ENCODE measurements at places on chromosomes 1 and 21.

GRCh38 chr21:15005391-15005790, 59.4 kb downstream of the NRIP1 start:
- no peak for DNase-seq

DNA sequence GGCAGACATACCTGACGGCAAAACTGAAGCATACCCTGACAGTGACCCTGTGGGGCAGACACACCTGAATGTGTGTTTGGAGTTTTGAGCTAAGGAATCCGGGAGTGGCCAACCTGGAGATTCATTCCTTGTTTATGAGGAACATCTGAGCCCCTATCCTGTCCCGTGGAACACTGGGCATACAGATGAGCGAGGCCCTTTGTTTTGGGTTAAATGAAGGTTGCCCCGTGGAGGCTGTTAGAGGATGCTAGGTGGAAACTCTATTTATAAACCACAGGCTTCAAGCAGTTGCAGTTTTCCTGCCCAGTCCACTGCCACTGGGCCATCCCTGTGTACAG, 18.1 kb downstream of the GALNT2 start:
- DNase-seq, result no peak

GRCh38 chr1:171206204-171206977, 21.3 kb downstream of the FMO2 start:
- no peak for DNase-seq

- DNase-seq, result no peak
Measured at GRCh38 chr1:27531959-27532685, 42.2 kb upstream of the WASF2 start.

- no peak for DNase-seq
Measured at GRCh38 chr1:63878932-63879331, 105.1 kb downstream of the ROR1 start.

- DNase-seq, result no peak
Measured at GRCh38 chr1:156006666-156007376, 13.9 kb downstream of the SSR2 start.

- DNase-seq, result no peak
Measured at GRCh38 chr1:94876362-94876761, 50.5 kb downstream of the CNN3 start.

DNA sequence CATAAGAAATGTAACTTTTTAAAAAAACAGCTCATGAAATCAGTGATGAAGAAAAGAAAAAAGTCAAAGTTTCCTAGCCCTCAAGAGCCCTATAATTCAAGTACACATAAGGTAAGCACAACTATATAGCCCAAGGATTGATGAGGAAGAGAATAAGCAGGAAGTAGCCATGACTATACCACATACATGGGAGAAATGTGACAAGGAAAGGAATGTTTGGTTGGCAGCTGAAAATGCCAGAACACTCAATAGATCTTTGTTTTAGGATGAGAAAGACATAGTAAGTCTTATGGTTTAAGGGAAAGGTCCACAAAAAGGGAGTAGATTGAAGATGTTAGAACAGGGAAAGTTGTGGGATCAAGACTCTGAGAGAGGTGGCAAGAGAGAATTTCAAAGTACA, 5.7 kb downstream of the DOCK7 start:
- no peak for DNase-seq

DNA sequence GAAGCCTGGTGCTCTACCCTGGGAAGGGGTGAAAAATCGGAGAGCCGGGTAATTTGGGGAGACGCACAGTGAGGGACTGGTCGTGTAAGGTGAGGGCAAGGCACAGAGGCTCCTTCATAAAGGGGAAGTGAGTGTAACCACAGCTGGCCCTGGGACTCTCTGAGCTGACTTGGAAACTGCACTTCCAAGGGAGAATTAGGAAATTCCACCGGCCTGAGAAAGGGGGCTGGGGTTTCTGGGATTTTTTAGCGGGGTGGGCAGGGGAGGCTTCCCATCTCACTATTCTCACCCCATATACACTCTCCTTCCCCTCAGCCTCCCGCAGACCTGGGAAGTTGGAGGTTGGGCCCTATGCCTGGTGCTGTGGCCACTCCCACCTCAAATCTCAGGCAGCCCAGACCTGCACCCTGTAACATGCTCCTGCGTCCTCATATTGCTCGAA, 88.3 kb upstream of the IPO9 start:
- DNase-seq, result no peak

DNA sequence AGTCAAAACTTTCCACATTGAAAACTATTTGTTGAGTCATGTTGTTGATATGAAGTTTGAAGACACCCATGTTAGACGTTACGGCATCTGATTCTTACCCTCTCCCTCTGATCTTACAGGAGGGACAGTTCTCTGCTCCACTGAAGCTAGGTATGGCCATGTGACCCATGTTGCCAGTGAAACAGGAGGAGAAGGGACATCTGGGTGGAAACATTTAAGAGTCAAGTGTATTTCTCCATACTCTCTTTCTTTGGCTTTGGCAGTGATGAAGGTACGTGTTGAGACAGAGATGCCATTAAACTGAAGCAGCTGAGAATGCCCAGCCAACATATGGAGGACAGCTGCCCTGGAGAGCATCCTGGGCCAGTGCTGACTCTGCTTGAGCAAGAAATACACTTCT, 198.4 kb upstream of the PTGFR start:
- no peak for DNase-seq

DNA sequence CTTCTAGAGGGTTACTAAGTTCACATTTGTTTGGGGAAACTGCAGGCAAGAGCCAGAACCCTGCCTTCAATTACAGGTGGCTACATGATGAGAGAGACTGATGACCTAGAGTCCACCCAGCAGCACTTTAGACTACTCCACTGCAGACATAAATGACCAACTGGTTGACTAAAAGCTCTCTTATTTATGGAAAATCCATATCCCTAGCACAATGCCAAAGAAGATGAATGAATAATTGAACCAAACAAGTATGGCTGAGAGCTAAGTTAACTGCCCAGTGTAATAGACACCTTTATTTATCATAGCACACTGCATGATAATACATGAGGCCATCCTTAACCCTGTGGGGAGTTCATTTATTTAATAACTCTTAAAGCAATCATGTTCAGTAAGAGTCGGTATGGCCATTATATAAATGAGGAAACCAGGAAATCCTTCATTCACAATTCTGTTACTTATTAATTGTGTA, 60.4 kb downstream of the IL12RB2 start:
- no peak for DNase-seq

DNA sequence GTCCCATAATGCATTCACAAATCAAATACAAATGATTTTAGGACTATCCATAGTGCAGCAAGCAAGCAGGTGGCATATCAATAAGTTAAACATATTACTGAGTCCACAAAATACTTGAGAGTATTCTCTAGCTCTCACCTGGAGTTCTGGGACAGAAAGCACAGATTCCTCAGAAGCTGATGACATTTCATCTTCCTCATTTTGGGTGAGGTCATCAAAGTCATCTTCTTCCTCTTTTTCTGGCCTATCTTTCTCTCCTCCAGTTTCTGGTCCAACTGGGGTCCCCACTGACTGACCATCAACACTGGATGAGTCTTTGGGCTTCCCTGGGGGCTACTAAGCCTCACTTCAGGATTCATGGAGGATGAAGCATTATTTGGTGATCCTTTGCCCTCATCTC, 38.9 kb downstream of the YY1AP1 start:
- DNase-seq, result no peak

DNA sequence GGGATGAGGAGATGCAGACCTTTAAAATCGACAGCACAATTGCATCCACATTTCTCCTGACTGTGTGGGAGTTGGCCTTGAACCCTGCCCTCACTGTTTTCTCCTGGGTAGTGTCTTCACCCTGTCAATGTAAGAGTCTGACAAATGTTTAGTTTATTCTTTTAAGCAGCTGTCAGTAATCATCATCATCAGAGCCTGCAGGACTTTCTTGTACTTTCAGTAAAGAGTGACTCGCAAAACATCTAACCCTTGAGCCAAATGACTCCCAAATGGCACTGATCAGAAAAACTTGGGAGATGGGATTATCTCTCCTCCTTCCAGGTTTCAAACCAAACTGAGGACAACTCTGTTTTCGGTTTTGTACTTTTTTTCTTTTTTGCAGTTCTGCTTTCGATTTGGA, 460.2 kb downstream of the KIF26B start:
- DNase-seq, result no peak

- no peak for DNase-seq
Measured at GRCh38 chr1:90274376-90274775, 279.5 kb downstream of the ZNF326 start.

DNA sequence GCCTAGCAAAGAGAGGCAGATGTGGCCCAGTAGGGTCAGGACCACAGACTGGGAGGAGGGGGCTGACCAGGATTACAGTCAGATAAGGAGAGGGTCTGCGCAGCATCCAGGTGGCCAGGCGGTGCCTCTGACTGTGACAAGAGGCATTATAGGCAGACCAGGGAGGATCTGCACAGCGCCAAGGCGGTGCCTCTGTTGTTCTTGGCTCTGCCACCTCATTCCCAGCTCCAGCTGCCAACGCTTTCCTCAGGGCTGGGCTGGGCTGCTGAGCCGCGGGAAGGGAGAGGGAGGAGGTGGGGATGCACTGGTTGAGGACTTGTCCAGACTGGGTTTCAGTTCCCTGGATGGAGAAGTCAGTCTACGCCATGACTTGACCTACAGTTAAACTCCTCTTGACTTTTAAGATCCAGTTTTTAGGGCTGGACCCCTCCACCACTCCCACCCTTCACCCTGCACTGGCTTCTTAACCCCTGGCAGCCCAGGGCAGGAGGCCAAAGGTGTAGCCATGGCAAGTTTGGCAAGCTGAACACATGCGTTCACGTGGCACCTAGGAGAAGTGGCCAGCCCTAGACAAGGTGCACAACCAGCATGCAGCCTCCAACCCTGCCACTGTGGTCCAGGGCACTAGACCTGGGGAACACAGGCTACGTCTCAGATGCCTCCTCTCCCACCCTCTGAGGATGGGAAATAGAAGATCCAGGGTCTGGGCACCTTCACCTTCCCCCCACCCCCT, 4.5 kb upstream of the CRABP2 start:
- no peak for DNase-seq

All from D721Med (cell line).